Activated T-helper 2 cell treated with anti-CD3 and anti-CD28 coated beads, Interferon-gamma antibody, Interleukin-2, Interleukin-4, amounts not matched to agents 10 μg/mL and 5 μg/mL and 100 μg/mL, durations not matched to agents 14 hours and 24 hours and 36 hours (primary cell): ENCODE measurements at places on chromosomes 12 and 14. TPM values are rescaled to one million over a fixed set of nuclear protein-coding genes. Genes with fewer than 3 reads are reported as not detected.

The FERMT2 gene
- 0.99 and 1.7 TPM in 2 replicates for total RNA-seq

The ART4 gene
- not detected in 2 replicates for total RNA-seq

- no peaks in the 10 kb centered on the region for H3K36me3 ChIP-seq
- H3K27ac ChIP-seq = no peak overlapping the region
- no peak for DNase-seq
- no peaks in the 10 kb centered on the region for H3K4me1 ChIP-seq
- H3K27me3 ChIP-seq = peaks cover 8% of the 10 kb centered on the region
- H3K4me3 ChIP-seq = no peak overlapping the region
These were observed 64.6 kb downstream of the B4GALNT3 start for GRCh38 chr12:524167-524951.

GRCh38 chr14:35814371-35815005 lies 5.4 kb upstream of the RALGAPA1 start:
- no peaks in the 10 kb centered on the region for H3K4me1 ChIP-seq
- H3K27ac ChIP-seq = no peak overlapping the region
- H3K36me3 ChIP-seq = no peaks in the 10 kb centered on the region
- DNase-seq = peak; percentile 66
- peaks cover 11% of the 10 kb centered on the region for H3K27me3 ChIP-seq
